ENCODE measurements at places on chromosomes 3 and 15.

- DNase-seq, result no peak
These were observed 319.6 kb downstream of the ZBTB20 start for GRCh38 chr3:114827495-114827894.

GRCh38 chr3:135918600-135918999 lies 46.9 kb upstream of the PPP2R3A start:
- DNase-seq, result no peak

DNA sequence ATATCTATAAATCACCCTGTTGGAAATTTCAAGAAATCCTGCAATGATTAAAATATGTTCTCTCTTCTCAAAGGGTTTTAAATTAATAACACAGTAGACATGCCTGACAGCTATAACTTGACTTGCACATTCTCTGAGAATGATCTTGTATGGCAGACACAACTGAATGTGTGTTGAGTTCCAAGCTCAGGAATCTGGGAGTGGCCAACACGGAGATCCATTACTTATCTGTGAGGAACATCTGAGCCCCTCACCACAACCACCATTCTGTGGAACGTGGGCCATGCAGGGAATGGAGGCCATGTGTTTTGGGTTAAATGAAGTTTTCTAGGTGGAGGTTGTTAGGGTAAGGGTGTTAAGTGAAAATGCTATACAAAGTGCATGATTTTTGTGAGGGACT lies 105.3 kb upstream of the CHMP2B start:
- no peak for DNase-seq

- no peak for DNase-seq
These were observed 10.7 kb downstream of the ZXDC start for GRCh38 chr3:126464997-126465396.

DNA sequence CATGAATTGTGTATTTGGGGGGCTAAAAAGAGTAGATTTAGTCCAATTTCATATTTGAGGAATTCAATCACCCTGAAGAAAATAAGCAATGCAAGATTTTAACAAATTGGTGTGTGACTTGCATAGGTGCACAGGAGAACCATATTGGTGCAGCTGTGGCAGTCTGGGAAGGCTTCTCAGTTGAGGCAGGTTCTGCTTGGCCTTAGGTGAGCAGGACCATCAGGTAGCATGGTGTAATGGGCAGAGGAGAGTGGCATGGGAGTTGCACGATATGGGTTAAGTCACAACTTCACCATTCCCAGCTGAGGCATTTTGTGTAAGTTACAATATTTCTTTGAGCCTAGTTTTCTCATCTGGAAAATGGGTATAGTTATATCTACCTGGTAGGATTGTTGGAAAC lies 10.5 kb downstream of the EBLN2 start:
- DNase-seq, result no peak

Measured in activated naive CD8-positive, alpha-beta T cell treated with anti-CD3 and anti-CD28 coated beads, Interleukin-2, amount 10 ng/mL, durations not matched to agents 7 days and 5 days (primary cell).